CD8-positive, alpha-beta memory T cell (primary cell): ENCODE measurements at places on chromosomes 13 and 19.

DNA sequence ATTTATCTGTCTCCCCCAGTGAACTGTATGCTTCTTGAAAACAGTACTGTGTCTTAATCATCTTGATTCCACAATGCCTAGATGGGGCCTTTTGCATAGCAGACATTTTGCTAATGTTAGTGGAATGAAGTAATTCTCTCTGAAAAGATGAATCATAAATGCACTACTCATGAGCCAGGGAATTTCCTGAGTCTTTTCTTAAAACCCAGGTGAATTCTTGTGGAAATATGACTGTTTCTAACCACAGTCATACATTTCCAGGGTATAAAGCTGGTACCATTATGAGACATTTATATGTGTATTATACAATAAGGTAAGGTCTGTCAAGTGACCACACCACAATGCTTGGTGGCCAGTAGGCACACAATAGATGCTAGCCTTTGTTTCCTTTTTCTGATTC lies 5.5 kb upstream of the KCTD4 start:
- H3K4me1 ChIP-seq, result no peaks in the 10 kb centered on the region
- H3K36me3 ChIP-seq, result peaks cover 13% of the 10 kb centered on the region
- DNase-seq, result no peak

- H3K4me1 ChIP-seq, result no peaks in the 10 kb centered on the region
- H3K27ac ChIP-seq, result no peak overlapping the region
These were observed 80.6 kb downstream of the KDM4B start for GRCh38 chr19:5049561-5049960.

GRCh38 chr19:45391346-45391745 lies 13.5 kb downstream of the PPP1R13L start:
- DNase-seq, result no peak
- H3K4me1 ChIP-seq, result no peaks in the 10 kb centered on the region
- H3K36me3 ChIP-seq, result no peaks in the 10 kb centered on the region
- H3K27ac ChIP-seq, result no peak overlapping the region

DNA sequence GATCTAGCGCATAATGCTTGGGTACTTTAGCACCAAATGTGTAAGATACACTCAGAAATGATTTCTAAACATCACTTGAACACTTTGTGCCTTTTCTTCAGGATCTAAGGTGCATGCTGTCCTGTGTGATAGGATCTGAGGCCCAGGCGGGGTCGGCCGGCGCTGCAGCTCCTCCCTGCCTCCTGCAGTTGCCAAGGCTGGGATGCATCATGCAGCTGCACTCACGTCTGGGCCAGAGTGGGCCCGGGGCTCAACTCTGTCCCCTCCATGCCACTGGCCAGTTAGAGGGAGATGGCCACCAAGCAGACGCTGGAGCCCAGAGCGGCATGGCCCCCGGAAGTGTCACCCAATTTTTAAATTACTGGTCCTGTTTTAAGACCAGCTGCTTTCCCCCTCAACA lies 29.3 kb upstream of the CD33 start:
- DNase-seq, result no peak
- H3K4me1 ChIP-seq, result no peaks in the 10 kb centered on the region
- H3K36me3 ChIP-seq, result no peaks in the 10 kb centered on the region
- H3K4me3 ChIP-seq, result no peak overlapping the region

DNA sequence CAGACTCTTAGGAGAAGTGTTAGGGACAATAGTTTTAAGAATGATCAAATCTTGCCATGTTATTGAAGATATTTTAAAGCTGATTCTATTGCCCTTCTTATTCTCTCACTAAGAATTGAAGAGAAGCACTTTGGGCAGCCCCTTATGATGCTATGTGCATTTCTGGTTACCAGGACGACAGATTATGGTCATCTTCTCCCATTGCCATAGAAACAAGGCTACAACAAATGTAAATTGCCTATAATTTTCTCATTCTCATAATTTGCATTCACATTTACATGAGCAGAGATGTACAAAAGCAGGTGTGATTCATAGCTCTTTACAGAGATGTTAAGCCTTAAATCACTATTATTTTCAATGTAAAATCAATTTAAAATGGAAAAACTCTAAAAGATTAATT lies 137.3 kb upstream of the PCDH9 start:
- H3K27me3 ChIP-seq, result no peaks in the 10 kb centered on the region
- DNase-seq, result no peak
- no peak overlapping the region for H3K27ac ChIP-seq
- H3K36me3 ChIP-seq, result no peaks in the 10 kb centered on the region
- no peak overlapping the region for H3K4me3 ChIP-seq
- no peaks in the 10 kb centered on the region for H3K4me1 ChIP-seq

DNA sequence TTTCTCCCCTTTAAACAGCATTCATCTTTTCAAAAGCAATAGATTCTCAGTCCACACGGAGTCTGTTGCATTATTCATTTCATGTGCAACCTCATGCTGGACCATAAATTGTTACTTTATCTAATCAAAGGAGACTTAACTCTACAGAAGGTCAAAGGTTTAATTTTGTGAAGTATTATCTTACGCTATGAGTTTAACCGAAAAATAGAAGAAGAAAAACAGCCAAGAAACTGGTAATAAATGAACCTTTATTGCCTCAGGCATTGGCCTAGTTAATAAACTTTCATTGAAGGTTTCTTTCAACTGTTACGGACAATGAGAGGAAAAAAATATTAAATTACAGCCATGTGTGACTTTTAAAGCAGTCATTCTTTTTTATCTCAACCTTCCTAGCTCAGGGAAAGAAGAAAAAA lies 223.6 kb downstream of the DACH1 start:
- no peak overlapping the region for H3K27ac ChIP-seq
- H3K36me3 ChIP-seq, result no peaks in the 10 kb centered on the region
- H3K4me3 ChIP-seq, result no peak overlapping the region
- no peaks in the 10 kb centered on the region for H3K27me3 ChIP-seq
- DNase-seq, result no peak
- H3K4me1 ChIP-seq, result no peaks in the 10 kb centered on the region

GRCh38 chr19:30742406-30742938 lies 370.3 kb downstream of the ZNF536 start:
- H3K4me1 ChIP-seq, result no peaks in the 10 kb centered on the region
- H3K27ac ChIP-seq, result no peak overlapping the region
- no peak for DNase-seq
- no peaks in the 10 kb centered on the region for H3K36me3 ChIP-seq
- H3K27me3 ChIP-seq, result no peaks in the 10 kb centered on the region
